ENCODE measurements at places on chromosomes 7 and 10.

- no peak for DNase-seq
These were observed 254.2 kb downstream of the COBL start for GRCh38 chr7:51062222-51062987.

- no peak for DNase-seq
These were observed 141.1 kb downstream of the CDK14 start for GRCh38 chr7:90736968-90737939.

DNA sequence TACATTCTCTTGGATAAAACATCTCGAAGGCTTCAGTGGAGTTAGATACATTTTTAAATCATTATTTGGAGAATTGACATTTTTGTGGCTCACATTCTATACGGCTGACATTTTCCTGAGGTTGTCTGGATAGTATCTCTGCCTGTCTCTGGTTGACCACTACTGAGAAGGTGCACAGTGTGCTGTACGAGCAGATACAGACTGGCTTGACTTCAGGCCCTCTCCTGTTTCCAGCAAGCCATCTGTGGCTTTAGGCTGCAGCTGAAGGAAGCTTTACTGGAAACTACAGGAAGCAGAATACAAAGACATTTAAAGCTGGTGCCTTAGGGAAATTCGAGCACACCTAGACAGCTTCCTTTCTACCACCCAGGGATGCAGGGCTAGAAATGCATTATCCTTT is 39.3 kb upstream of the RSU1 start:
- no peak for DNase-seq

DNA sequence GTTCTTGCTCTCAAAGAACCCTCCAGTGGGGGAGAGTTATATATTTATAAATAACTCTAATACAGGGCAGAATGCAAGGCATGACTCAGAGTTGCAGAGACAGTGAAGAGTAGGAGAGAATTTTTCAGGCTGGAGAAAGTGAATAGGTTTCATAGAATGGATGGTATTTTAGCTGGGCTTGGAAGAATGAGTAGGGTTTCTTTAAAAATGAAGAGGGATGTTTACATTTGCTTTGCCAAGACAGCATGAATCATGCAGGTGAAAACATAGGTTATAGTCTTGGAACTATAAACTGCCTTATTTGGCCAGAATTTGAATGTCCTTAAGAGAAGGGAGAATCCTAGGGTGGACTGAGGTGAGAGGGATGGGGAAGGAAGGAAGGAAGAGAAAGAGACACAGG is 124.8 kb downstream of the CPED1 start:
- no peak for DNase-seq

- DNase-seq, result no peak
These were observed 9.4 kb downstream of the FZD9 start for GRCh38 chr7:73442903-73443500.

DNA sequence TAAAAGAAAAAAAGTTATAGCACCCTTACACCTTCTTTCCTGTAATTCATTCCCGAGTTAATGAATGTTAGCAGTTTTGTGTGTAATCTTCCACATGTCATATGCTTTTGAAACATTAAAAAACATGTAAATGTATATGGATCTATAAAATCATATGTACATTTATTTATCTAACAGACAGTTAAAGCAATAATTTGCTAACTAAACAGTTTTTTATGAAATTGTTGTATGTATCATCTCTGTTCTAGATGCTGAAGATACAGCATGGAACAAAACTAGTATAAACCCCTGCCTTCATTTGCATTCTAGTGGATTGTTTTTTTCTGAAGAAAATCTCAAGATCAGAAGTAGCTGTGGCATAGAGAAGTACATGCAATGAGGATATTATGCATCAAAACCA is 165.0 kb downstream of the POU6F2 start:
- DNase-seq, result no peak
